Activated CD4-positive, alpha-beta T cell treated with anti-CD3 and anti-CD28 coated beads, Interleukin-2, amount 10 ng/mL, durations not matched to agents 24 days and 14 days (primary cell): ENCODE measurements at places on chromosomes 13 and 19. TPM values are rescaled to one million over a fixed set of nuclear protein-coding genes. Genes with fewer than 3 reads are reported as not detected.
A peak's percentile ranks its signal among the peaks of the same experiment; 100 is the strongest.

NTN5 gene
- total RNA-seq: 0.30 and 0.78 TPM in 2 replicates

EPS8L1 gene
- total RNA-seq: 3.7 and 3.9 TPM in 2 replicates

SMIM24 gene
- 0.33 TPM in 1 of 2 replicates, not detected in the other for total RNA-seq

KPNA3 gene
- total RNA-seq: 56.5 and 58.8 TPM in 2 replicates

DNA sequence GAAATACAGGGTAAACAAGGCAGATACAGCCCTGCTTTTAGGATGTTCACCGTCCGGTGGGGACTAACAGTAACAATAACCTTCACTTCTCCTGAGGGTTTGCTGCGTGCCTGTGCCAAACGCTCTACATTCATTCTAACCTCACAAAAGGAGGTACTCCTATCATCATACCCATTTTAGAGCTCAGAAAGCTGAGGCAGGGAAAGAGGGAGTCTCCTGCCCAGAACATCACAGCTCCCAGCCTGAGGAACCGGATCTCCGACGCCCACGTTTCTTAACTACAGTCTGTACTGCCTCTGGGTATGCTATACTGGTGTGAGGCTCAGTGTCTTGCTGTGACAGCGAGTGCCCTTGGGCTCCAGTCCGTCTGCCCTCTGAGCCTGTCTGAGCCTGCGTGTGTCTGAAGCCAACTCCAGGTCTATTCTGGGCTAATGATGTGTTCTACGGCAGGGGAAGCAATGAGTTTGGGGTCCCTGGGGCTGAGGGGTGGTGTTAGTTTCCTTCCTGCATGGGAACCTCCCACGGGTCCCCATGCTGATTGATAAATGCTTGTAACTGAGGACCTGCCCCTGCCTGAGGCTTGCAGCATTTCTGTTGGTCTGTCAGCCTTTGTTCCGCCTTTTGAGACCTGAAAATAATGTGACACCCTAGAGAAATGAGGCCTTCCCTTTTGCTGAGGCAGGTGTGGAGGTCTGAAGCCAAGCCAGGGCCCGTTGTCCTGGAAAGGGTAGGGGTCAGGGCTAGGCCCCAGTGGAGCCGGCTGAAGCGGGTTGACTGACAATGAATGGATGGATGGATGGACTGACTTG is 4.9 kb downstream of the LIPE start:
- peaks cover 36% of the 10 kb centered on the region for H3K4me1 ChIP-seq
- peaks cover 6% of the 10 kb centered on the region for H3K36me3 ChIP-seq
- H3K4me3 ChIP-seq: peak overlapping the region; percentile 91
- H3K27ac ChIP-seq: peak overlapping the region; percentile 91
- H3K27me3 ChIP-seq: no peaks in the 10 kb centered on the region

DNA sequence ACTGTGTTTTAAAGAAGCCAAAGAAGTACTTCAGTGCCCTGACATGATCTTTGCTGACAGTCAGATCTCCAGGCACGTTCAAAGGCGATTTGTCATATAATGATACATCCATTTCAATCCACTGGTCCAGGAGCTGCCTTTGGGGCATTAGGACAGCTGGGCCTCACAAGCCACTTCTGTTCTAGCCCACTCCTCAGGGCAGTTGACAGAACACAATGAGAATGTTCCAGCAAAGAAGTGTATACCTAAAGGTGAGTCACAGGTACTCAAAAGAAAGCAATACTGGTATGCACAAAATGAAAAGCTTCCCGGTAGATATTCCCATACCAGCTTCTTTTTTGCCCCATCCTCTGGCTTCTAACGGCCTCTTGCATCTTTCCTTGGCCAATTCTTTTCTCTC is 12.5 kb upstream of the MAP3K10 start:
- no peak overlapping the region for H3K4me3 ChIP-seq
- H3K27me3 ChIP-seq: peaks cover 10% of the 10 kb centered on the region
- H3K27ac ChIP-seq: no peak overlapping the region

DNA sequence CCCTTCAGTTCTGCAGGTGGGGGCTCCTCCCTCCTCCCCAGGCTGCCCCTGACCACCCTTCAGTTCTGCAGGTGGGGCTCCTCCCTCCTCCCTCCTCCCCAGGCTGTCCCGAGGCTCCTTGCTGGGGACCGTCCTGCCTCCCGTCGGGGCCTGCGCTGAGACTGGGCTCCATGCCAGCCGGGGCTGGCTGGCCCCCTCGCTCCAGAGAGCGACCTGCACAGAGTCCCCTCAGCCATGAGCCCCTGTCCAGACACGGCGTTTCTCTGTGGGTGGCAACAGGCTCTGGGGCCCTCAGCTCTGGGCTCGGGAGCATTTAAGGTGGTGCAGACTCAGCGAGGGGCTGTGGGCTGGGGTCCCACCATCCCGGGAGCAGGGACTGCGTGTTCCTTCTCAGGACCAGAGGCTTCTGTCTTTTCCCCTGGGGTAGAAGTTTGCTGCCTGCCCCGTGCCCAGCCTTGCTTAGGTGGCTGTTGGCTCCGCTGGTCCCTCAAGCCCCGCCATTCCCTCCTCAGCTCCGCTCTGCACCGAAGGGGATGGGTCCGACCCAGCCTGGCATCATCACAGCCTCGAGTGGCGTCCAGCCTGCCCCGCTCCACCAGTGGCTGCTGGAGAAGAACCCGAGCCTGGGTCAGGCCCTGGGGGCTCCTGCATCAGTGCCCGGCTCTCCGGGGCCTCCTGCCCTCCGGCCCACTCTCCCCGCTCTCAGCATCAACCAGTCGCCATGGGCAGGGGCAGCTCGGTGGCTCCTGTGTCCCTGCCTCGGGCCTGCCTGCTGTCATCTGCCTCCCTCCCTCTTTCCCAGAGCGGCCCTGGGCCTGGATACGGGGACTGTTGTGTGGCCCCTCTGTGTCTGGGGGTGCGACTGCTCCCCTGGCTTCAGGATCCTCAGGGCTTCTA is 27.6 kb downstream of the CSNK1G2 start:
- no peak overlapping the region for H3K4me3 ChIP-seq
- peaks cover 12% of the 10 kb centered on the region for H3K4me1 ChIP-seq
- H3K36me3 ChIP-seq: peaks cover 9% of the 10 kb centered on the region
- no peak for DNase-seq

- H3K36me3 ChIP-seq: peaks cover 67% of the 10 kb centered on the region
- DNase-seq: no peak
- no peak overlapping the region for H3K4me3 ChIP-seq
- peaks cover 15% of the 10 kb centered on the region for H3K4me1 ChIP-seq
- H3K27me3 ChIP-seq: no peaks in the 10 kb centered on the region
These were observed 11.7 kb downstream of the SMG9 start for GRCh38 chr19:43743059-43743458.

GRCh38 chr19:17830567-17831418 is 9.5 kb upstream of the INSL3 start:
- no peak overlapping the region for H3K4me3 ChIP-seq
- DNase-seq: peak; percentile 79
- no peaks in the 10 kb centered on the region for H3K27me3 ChIP-seq
- H3K36me3 ChIP-seq: peaks cover 76% of the 10 kb centered on the region
- H3K4me1 ChIP-seq: peaks cover 11% of the 10 kb centered on the region
- no peak overlapping the region for H3K27ac ChIP-seq

GRCh38 chr13:30870049-30870884 is 35.8 kb upstream of the MEDAG start:
- H3K4me1 ChIP-seq: peaks cover 10% of the 10 kb centered on the region
- H3K4me3 ChIP-seq: no peak overlapping the region

PGLYRP1 gene
- total RNA-seq: not detected in 2 replicates

OR10H2 gene
- total RNA-seq: not detected in 2 replicates

GRCh38 chr19:41849067-41849466 is 4.2 kb downstream of the DMRTC2 start:
- H3K27me3 ChIP-seq: peaks cover 31% of the 10 kb centered on the region
- no peaks in the 10 kb centered on the region for H3K4me1 ChIP-seq

ZNF541 gene
- not detected in 2 replicates for total RNA-seq

CLEC4M gene
- not detected in 2 replicates for total RNA-seq

DNA sequence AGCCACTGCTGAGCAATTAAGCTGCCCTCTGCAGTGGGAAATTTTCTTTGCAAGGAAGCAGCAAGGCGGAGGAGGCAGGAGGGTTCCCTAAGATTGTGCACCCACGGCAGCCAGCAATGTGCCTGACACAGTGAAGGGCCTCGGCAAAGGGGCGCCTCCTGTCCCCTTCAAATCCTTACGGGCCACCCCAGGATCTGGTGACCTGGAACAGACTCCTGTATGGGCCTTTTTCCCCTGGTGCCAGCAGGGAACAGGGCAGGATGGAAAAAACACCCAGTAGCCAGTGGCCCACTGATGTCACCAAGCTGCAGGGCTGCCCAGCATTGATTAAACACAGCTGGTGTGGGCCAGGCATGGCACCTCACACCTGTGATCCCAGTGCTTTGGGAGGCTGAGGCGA is 86.7 kb downstream of the GNG7 start:
- no peak overlapping the region for H3K4me3 ChIP-seq
- no peaks in the 10 kb centered on the region for H3K27me3 ChIP-seq
- peaks cover 2% of the 10 kb centered on the region for H3K36me3 ChIP-seq
- DNase-seq: no peak
- peaks cover 51% of the 10 kb centered on the region for H3K4me1 ChIP-seq
- no peak overlapping the region for H3K27ac ChIP-seq

GRCh38 chr19:43519436-43520088 is 7.4 kb downstream of the ETHE1 start:
- peaks cover 18% of the 10 kb centered on the region for H3K36me3 ChIP-seq
- H3K4me1 ChIP-seq: peaks cover 16% of the 10 kb centered on the region
- peak; percentile 93 for DNase-seq
- no peaks in the 10 kb centered on the region for H3K27me3 ChIP-seq
- H3K27ac ChIP-seq: peak overlapping the region; percentile 57
- H3K4me3 ChIP-seq: no peak overlapping the region
